ENCODE measurements at places on chromosomes 16 and 17.

- DNase-seq: peak; percentile 93
Observed at GRCh38 chr17:61179380-61179806, 220.2 kb upstream of the TBX2 start.

DNA sequence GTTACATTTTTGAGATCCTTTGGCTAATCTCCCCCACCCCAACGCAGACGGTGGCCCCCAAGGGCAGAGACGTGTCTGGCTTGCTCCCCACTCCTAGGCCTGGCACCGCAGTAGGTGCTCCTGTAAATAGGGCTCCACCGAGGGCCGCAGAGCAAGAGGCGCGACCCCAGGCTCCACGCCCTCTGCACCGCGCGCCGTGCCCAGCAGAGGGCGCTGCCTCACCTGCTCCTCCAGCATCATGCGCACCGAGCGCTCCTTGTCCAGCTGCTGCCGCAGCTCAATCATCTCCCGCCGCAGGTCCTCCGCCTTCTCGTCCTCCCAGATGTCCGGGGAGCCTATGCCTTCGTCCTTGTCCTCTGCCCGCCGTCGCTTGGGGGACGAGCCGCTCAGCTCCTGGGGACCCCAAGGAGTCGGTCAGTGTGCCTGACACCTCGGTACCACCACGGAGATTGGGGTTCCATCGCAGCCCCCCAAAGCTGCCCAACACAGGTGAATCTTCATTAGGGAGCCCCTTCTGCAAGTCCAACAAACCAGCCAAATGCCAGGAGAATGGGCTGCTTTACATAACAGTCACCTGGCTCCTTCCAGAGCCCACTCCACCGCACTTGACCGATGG is 11.2 kb downstream of the TFAP4 start:
- peak; percentile 80 for DNase-seq

GRCh38 chr17:68101987-68102314 is 66.4 kb downstream of the KPNA2 start:
- no peak for DNase-seq

DNA sequence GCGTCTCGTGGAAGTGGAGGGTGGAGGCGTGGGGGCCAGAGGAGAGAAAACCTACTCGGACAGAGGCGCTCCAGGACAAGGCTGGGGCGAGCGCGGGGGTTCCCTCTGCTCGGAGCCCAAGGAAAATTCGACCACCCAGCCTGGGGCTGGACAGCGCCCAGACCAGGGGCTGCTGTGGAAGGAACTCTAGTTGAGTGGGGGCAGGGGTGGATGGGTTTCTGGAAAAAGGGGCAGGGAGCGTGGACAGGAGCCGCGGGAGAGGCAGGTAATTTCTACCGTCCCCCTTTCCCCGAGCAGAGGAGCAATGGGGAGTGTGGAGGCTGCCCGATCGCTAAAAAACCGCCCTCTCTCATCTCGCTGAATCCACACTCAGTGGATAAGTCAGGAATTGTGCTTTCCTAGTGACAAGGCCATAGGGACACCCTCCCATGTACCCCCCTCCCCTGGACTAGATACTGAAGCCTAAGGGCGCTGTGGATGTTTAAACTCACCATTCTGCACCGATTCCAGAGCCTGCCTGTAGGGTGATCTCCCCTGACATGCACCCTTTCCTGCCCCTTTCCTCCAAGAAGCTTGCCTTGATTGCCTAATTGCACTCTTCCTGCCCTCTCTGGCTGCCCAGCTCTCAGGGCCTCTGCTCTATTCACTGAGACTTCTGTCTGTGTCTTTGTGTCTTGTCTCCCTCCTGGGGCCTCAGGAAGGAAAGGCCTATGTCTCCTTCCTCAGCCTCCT is 90.7 kb upstream of the TMEM97 start:
- DNase-seq: no peak

DNA sequence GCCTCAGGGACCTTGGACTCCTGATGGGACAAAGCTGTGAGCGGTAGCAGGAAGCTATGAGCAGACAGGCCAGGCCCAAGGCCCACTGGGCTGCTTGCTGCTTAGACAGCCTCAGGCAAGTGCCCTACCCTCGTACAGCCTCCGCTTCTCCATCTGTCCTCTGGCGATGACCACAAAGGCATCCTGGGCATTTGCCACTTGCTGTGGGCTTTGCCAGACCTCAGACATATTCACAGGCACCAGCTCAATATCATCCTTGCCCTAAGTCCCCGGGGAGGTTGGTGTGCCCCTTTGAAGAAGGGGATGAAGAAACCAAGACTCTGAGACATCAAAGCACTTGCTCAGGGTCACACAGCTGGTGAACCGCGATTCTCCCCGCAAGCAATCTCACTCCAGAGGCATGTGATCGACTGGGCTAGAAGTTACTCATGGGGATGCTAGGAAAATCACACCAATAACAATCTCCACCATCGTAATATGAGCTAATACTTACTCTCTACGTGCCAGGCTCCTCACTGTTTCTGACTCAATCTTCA is 21.7 kb downstream of the PPL start:
- no peak for DNase-seq

DNA sequence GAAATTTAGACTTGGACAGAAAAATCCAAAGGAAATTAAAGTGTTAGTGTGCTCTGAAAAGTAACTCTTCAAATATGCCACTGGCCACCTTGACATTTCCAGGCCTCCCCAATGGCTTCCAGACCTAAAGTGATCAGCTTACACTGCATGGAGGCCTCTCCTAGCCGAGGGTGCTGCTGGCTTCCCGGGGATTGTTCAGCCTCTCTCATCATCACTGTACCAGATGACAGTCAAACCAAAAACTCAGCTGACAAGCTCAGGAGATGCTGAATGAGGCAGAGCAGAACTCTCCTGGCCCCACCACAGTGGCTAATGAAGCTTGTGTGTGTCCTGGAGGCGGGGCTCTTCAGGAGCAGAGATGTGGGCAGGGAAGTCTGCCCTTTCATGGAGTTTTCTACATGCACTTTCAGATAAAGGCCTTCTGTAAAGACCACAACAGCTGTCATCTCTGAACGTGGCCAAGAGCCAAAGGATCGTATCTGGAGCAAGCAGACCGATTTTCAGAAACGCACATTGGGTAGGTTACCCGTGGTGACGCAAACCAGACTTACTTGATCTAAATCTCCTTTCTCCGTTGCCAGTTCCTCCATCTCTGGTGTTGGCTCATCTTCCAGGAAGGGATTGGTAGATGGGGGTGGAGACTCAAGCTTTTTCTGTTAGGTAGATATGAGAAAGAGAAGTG is 113.3 kb downstream of the VPS53 start:
- peak; percentile 38 for DNase-seq

Data from NCI-H524 (cell line).